ENCODE measurements at places on chromosomes 7 and 10.

GRCh38 chr10:72297281-72297804, 23.6 kb downstream of the DDIT4 start:
- DNase-seq, result peak; percentile 96

GRCh38 chr10:96538683-96539082, 25.0 kb upstream of the TLL2 start:
- DNase-seq, result no peak

- DNase-seq, result no peak
Measured at GRCh38 chr10:76350583-76350982, 919.2 kb downstream of the LRMDA start.

GRCh38 chr7:150830937-150831336, 21.4 kb upstream of the AOC1 start:
- no peak for DNase-seq

DNA sequence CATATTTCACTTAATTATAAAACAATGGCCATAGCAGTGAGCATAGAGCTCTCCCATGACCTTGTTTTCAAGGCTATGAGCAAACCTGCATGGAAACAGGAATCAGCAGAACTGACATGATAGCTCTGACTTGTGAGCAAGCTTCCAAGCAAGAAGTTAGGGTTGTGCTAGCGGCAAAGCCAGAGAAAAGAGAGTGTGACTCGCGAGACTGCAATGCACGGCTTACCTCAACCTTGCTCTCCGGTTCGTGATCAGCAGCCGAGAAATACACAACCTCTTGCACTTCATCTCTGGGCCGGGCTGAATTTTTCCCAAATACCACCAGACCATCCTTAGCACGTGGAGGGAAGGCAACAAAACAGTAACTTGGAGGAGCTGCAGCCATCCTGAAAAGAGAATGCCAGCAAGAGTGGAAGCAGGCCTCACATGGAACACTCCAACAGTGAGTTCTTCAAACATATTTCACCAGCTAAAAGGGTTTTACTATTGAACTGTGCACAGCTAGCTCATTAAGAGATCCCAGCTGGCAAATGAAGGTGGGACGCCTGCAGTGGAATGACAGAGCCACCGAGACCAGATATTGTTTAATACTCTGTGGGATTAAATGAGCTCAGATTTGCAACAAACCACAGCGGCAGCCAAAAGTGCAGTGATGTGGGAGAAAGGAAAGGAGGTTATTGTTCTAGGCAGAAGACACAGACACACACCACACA, 20.8 kb downstream of the SCRN1 start:
- DNase-seq, result no peak

- no peak for DNase-seq
Measured at GRCh38 chr10:132981173-132981555, 38.8 kb upstream of the CFAP46 start.

- DNase-seq, result no peak
Measured at GRCh38 chr10:51436805-51437204, 262.6 kb downstream of the CSTF2T start.

GRCh38 chr10:43980715-43981114, 332.0 kb upstream of the ZNF32 start:
- no peak for DNase-seq

GRCh38 chr10:128854963-128855362, 612.1 kb upstream of the MGMT start:
- DNase-seq, result no peak

- no peak for DNase-seq
Measured at GRCh38 chr7:28304290-28304689, 108.0 kb upstream of the CREB5 start.

- no peak for DNase-seq
Measured at GRCh38 chr10:119132521-119133345, 28.8 kb downstream of the DENND10 start.

- DNase-seq, result no peak
Measured at GRCh38 chr10:2619472-2619871, 447.9 kb upstream of the PFKP start.

GRCh38 chr7:111324228-111324627, 233.3 kb downstream of the LRRN3 start:
- DNase-seq, result no peak

GRCh38 chr7:73871163-73872011, 10.4 kb downstream of the TMEM270 start:
- DNase-seq, result no peak

- no peak for DNase-seq
Measured at GRCh38 chr7:2651336-2651735, 19.6 kb downstream of the TTYH3 start.

- DNase-seq, result no peak
Measured at GRCh38 chr7:116984917-116985316, 31.6 kb downstream of the ST7 start.

- no peak for DNase-seq
Measured at GRCh38 chr7:113392841-113393540, 274.6 kb upstream of the SMIM30 start.

GRCh38 chr7:30731581-30731980, 20.4 kb upstream of the INMT start:
- DNase-seq, result no peak

- DNase-seq, result no peak
Measured at GRCh38 chr10:4883079-4883739, 57.2 kb downstream of the AKR1E2 start.

- no peak for DNase-seq
Measured at GRCh38 chr7:35720032-35720431, 25.1 kb upstream of the HERPUD2 start.

GRCh38 chr10:31034098-31034909, 2.6 kb upstream of the ZNF438 start:
- no peak for DNase-seq

GRCh38 chr7:41886262-41886900, 183.5 kb upstream of the INHBA start:
- no peak for DNase-seq

DNA sequence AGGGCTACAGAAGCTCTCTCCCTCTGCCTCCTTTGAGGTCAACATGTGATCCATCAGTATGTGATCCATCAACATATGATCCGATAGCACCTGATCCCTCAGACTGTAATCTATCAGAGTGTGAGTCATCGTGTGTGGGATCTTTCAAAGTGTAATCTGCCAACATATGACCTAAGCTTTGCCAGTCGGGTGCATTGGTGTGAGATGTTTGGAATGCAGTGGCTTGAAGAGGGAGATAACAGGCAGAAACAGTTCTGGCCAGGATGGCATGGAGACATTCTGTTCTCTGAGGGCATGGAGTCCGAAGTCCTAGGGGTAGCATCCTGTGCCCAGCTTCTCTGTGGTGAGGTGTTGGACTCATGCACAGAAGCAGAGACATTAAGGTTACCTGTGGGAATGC, 217.7 kb upstream of the ETV1 start:
- no peak for DNase-seq

DNA sequence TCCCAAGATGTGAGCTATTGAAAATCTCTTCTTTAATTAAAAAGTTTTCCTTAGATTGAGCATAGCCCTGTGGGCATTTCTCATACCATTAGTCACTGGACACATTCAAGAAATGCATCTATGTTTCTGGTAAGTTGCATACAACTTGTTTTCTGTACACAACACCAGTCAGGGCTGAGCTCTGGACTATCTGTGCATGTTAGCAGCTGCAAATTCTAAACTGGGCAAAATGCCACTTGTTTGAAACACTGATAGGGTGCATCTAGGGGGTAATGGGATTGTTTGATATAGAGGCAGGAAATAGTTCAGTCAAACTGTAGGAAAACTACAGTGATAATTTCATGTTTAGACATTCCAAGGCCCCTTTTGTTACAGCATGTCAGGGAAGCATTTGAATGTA, 145.6 kb upstream of the NPY start:
- DNase-seq, result no peak

GRCh38 chr10:101723176-101723575, 28.2 kb upstream of the FBXW4 start:
- DNase-seq, result no peak

DNA sequence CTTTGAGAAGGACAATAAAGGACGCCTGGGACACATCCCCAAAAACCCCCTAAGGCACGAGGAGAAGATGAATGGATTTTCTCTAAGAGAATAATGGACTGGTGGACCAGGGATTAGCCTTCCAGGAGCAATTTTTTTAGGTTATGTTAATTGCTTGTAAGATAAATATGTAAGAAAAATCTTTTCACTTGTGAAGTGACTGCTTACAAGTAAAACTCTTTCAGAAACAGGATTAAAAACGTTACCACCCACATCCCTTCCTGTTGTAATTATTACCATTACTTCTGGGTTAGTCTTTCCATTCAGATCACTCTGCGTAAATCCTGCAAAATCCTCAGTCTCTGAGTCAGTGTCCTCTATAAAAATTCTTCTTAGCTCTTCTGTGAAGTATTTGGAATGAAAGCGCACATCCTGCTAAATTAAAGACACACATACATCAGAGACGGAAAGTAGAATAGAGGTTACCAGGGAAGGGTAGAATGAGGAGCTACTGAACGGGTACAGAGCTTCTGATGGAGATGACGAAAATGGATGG, 34.3 kb downstream of the CDCA7L start:
- DNase-seq, result no peak

GRCh38 chr7:6618621-6619020, 3.2 kb downstream of the ZNF853 start:
- no peak for DNase-seq

GRCh38 chr10:65565246-65565645, 1360.6 kb upstream of the LRRTM3 start:
- no peak for DNase-seq

DNA sequence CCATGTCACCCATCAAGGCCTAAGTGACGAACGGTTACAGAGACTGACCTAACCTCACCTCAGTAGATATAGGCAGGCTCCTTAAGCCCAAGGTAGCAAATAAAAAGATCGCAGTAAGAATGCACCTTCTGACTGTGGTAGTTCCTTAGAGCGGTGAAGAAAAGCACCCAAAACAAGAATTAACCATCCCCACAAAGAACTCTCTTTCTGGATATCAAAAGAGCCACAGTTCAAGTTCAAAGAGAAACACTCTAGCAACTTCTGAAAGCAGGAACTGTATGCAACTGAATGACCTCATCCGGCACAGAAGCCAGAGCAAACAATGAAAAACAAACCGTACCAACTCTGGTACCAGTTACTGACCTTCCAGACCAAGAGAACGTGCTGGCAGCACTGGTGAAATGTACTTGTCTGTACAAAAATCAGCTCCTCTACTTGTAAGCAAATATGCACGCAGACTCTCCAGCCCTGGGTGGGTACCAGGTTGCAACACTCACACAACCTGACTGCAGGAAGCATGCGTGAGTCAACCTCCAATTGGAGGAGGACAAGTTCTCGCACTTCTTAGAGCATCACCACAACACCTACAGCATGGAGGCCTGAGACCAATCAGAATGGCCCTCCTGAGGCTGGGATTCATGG, 202.7 kb downstream of the FAM107B start:
- peak; percentile 47 for DNase-seq

DNA sequence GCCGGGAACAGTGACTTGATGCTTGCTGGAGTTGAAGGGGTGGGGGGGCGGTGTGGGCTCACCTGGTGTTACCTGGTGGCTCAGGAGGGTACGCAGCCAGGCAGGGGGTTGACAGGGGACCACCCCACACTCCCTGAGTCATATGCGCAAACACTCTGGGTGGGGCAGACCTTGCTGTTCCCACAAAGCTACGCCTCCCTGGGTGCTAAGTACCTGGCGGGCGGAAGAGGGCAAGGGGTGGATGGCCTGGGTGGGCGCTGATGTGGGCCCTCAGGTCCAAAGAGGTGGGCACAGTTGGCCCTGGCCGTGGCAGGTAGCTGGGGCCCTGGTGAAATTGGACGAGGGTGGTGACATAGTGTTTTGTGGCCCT, 13.9 kb downstream of the STX1A start:
- no peak for DNase-seq

GRCh38 chr7:129356176-129356575, 78.1 kb upstream of the STRIP2 start:
- no peak for DNase-seq

DNA sequence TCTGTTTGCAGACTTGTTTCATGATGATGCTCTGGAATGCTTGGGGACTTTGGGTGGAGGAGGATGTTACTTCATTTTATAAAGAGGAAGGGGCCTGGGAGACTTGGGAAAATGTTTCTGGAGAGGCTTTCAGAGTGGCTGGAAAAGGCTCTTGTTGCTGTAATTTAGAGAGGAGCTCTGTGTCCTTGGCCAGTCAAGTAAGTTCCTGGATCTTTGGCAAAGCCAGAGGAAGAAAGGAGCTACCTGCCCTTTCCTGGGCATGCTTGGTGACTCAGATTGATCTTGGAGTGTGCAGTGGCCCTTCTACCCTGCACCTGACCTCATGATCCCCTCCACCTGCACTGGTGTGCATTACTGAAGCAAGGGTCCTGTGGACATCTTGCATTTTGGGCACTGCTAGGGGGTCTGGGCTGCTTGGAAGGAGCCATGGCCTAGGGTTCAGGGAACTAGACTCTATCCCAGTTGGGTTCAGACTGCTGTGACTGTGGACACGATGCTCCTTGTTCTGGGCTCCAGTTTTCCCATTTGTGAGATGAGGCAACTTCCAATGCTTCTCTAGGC, 56.1 kb downstream of the ADCYAP1R1 start:
- DNase-seq, result no peak

DNA sequence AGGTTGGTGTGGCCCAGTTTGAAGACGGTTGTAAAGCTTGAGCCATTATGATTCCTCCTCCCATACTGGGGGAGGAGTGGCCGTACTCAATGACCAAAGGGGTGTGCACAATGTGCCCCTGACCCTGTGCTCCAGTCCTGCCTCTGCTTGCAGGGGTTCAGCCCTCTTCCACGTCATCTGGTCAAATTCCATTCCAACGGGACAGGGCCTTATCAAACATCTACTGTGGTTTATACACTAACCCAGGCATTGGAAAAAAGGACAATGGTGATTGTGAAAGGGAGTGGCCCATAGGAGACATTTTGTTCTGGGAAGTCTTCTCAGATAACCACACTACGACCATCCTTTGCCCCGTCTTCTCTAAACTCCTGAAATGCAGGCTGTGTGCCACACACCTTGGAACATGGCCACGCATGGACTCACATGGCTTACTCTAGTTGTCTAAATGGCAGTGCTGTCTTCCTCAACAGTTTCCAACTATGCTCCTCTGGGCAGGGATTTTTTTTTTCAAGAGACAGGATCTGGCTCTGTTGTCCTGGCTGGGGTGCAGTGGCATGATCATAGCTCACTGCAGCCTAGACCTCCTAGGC, 103.0 kb downstream of the JCAD start:
- no peak for DNase-seq

- no peak for DNase-seq
Measured at GRCh38 chr10:118116362-118116714, 69.6 kb upstream of the RAB11FIP2 start.

- no peak for DNase-seq
Measured at GRCh38 chr10:21894648-21895342, 108.7 kb downstream of the DNAJC1 start.

- no peak for DNase-seq
Measured at GRCh38 chr7:157358041-157358752, 21.4 kb downstream of the DNAJB6 start.

GRCh38 chr7:133676805-133677370, 424.0 kb downstream of the EXOC4 start:
- no peak for DNase-seq

GRCh38 chr7:71718563-71718962, 586.6 kb downstream of the GALNT17 start:
- no peak for DNase-seq
